ENCODE measurements at places on chromosomes 3 and 15. TPM values are rescaled to one million over a fixed set of nuclear protein-coding genes. Genes with fewer than 3 reads are reported as not detected.

DNA sequence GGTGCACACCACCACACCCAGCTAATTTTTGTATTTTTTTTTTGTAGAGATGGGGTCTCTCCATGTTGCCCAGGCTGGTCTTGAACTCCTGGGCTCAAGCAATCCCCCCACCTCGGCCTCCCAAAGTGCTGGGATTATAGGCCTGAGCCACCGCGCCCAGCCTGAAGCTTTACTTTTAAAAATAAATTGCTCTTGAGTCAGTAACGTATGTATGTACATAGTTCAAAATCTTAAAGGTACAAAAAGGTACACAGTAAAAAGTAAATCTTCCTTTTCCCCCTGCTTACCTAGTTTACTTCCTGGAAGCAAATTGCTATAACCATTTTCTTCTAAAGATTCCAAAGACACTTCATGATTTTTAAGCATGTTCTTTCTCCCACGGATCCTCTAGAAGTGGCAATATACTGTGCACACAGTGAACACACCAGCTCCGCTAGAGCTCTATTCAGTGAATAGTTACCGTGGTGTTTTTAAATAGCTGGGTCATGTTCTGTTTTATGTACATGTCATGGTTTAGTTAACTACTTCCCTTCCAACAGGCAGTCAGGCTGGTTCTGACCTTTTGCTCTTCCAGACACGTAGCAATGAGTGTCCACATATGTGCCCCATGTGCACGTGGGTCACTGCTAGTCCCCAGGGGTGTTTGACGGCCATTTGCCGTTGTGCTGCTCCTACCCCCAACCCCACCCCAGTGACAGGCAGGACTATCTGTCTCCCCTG, 82.1 kb downstream of the EEFSEC start:
- DNase-seq, result no peak
- H3K4me1 ChIP-seq, result peaks cover 31% of the 10 kb centered on the region
- H3K4me3 ChIP-seq, result no peak overlapping the region

Gene PIERCE2
- 1.6 TPM for total RNA-seq

Gene ALG1L2
- total RNA-seq, result 0.89 TPM

Gene EOMES
- 0.76 TPM for total RNA-seq

GRCh38 chr3:4474683-4475490, 7.8 kb upstream of the SUMF1 start:
- H3K27ac ChIP-seq, result no peak overlapping the region
- peaks cover 4% of the 10 kb centered on the region for H3K4me1 ChIP-seq
- H3K4me3 ChIP-seq, result no peak overlapping the region
- peaks cover 17% of the 10 kb centered on the region for H3K27me3 ChIP-seq

DNA sequence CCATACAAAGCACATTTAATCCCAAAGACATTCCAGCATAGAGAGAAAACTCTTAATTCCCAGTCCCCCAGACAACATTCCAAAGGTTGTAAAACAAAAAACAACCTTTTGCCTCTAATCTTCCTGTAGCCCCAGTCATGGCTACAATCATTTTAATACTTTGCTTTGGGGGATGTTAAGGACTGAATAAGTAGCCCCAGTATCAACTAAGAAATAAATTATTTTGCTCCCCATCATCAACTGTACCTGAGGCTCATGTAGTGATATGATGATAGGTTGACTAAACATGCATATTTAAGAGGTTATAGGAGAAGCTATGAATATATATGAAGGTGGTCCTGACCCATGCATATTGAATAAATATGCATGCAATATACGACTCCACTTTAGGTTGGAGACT, 40.6 kb downstream of the PRR20G start:
- no peak overlapping the region for H3K27ac ChIP-seq
- H3K4me1 ChIP-seq, result no peaks in the 10 kb centered on the region

- H3K4me1 ChIP-seq, result peaks cover 40% of the 10 kb centered on the region
- no peaks in the 10 kb centered on the region for H3K27me3 ChIP-seq
- no peak overlapping the region for H3K27ac ChIP-seq
Observed at GRCh38 chr3:84974347-84974746, 15.6 kb downstream of the CADM2 start.

DNA sequence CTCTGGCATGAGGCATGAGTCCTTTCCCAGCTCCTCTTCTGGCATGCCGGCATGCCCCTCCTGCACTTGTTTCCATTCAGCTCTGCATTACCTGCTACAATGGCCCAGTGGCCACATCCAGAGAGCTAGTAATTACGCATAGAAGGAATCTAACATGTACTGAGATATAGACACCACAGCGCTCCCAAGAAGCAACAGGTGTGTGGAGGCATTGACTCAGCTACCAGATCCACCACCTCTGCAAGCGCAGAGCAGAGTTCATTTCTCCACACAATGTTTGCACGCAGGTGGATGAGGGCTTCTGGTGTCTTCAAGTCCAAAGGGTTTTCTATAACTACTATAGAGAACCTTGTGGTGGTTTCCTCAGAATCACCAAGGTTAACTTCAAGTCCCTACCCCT, 4.2 kb downstream of the MOBP start:
- no peak overlapping the region for H3K27ac ChIP-seq
- no peak for DNase-seq
- no peaks in the 10 kb centered on the region for H3K27me3 ChIP-seq
- H3K4me3 ChIP-seq, result no peak overlapping the region
- H3K36me3 ChIP-seq, result peaks cover 7% of the 10 kb centered on the region

DNA sequence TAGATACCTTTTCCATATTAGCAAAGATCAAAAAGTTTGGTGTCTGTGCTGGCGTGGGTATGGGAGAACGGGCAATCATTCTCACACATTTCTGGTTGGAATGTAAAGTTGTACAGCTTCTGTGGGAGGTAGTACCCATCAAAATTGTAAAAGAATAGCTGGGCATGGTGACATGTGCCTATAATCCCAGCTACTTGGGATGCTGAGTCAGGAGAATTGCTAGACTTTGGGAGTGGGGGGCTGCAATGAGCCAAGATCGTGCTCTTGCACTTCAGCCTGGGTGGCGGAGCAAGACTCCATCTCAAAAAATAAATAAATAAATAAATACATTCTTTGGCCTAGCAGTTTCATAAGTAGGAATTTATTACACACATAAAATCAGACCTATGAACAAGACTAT, 22.9 kb downstream of the LCTL start:
- no peaks in the 10 kb centered on the region for H3K27me3 ChIP-seq
- H3K36me3 ChIP-seq, result peaks cover 46% of the 10 kb centered on the region
- no peak overlapping the region for H3K4me3 ChIP-seq
- H3K4me1 ChIP-seq, result no peaks in the 10 kb centered on the region
- no peak for DNase-seq

Gene CORO2B
- 4.9 TPM for total RNA-seq

Gene RPLP1
- 2,441 TPM for total RNA-seq

Gene NEDD4
- 3.8 TPM for total RNA-seq

- peaks cover 80% of the 10 kb centered on the region for H3K36me3 ChIP-seq
- DNase-seq, result no peak
- no peak overlapping the region for H3K27ac ChIP-seq
- H3K27me3 ChIP-seq, result no peaks in the 10 kb centered on the region
Observed at GRCh38 chr3:187044206-187044605, 95.1 kb downstream of the RPL39L start.

GRCh38 chr15:35618260-35619188, 72.6 kb upstream of the DPH6 start:
- no peak overlapping the region for H3K27ac ChIP-seq
- H3K4me1 ChIP-seq, result no peaks in the 10 kb centered on the region
- H3K4me3 ChIP-seq, result no peak overlapping the region
- DNase-seq, result no peak
- H3K27me3 ChIP-seq, result no peaks in the 10 kb centered on the region

DNA sequence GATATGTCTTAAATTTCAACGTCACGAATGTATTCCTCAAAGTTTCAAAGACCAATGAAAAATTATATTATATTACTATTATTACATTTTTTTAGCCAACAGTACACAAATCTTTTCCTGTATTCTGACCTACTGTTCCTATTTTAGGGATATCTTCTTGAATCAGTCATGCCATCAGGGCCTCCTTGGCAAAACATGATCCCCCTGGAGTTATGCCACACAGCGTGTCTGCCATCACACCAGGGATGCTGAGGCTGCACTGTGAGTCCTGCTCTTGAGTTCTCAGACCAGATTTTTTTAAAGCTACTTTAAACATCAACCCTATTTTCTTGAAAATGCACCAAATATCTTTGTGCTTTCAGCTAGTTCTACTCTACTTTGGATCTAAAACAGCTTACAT, 425.9 kb upstream of the ZNF385D start:
- H3K27me3 ChIP-seq, result no peaks in the 10 kb centered on the region
- no peaks in the 10 kb centered on the region for H3K4me1 ChIP-seq

- H3K4me3 ChIP-seq, result no peak overlapping the region
- peaks cover 6% of the 10 kb centered on the region for H3K36me3 ChIP-seq
- peak overlapping the region; percentile 15 for H3K27ac ChIP-seq
- H3K27me3 ChIP-seq, result no peaks in the 10 kb centered on the region
Observed at GRCh38 chr3:13290941-13291340, 129.2 kb downstream of the NUP210 start.

Gene GOLGA6A
- 6.0 TPM for total RNA-seq

DNA sequence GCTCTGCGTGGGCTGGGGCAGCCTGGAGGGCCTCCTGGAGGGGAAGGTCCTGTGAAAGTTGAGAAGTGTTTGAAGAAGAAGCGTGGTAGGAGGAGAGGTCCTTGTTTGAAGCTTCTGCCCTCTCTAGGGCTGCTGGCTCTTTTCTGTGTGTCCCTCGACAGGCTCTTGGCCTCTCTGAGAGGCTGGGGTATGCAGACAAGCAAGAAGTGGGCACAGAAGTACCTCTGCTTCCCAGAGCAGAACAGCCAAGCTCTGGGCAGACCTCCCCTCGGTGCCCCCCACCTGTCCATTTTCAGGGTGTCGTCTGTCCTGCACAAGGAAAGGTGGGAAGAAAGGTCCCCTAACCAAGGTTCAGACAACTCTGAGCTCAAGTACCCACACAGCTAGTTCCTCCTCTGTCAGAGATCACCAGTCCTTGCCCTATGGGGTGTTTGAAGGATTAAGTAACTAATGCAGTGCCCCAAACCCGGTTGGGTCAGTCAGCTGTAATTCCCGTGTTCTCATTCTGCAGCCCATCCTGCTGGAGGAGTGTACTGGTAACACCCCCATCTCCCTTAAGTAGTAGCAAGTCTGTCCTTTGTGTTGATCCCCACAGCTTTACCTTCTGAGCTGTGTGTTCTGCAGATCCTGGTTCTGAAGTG, 6.3 kb downstream of the CSK start:
- 0 out of 2 replicates have a peak overlapping the region, but pooled peaks have one; percentile 24 for H3K4me3 ChIP-seq
- H3K27ac ChIP-seq, result no peak overlapping the region
- H3K36me3 ChIP-seq, result no peaks in the 10 kb centered on the region
- H3K27me3 ChIP-seq, result no peaks in the 10 kb centered on the region
- no peak for DNase-seq

- no peak overlapping the region for H3K4me3 ChIP-seq
- no peak for DNase-seq
- H3K36me3 ChIP-seq, result no peaks in the 10 kb centered on the region
- H3K27me3 ChIP-seq, result no peaks in the 10 kb centered on the region
Observed at GRCh38 chr15:85475317-85475701, 94.9 kb downstream of the AKAP13 start.

GRCh38 chr3:128988286-128988685, 5.6 kb downstream of the CFAP92 start:
- H3K27me3 ChIP-seq, result peaks cover 22% of the 10 kb centered on the region
- no peak overlapping the region for H3K4me3 ChIP-seq
- no peak for DNase-seq
- no peaks in the 10 kb centered on the region for H3K36me3 ChIP-seq
- peaks cover 14% of the 10 kb centered on the region for H3K4me1 ChIP-seq

GRCh38 chr3:194148383-194148782, 12.4 kb downstream of the HES1 start:
- H3K27me3 ChIP-seq, result no peaks in the 10 kb centered on the region
- no peak for DNase-seq
- H3K36me3 ChIP-seq, result no peaks in the 10 kb centered on the region
- H3K4me1 ChIP-seq, result peaks cover 13% of the 10 kb centered on the region
- no peak overlapping the region for H3K27ac ChIP-seq

DNA sequence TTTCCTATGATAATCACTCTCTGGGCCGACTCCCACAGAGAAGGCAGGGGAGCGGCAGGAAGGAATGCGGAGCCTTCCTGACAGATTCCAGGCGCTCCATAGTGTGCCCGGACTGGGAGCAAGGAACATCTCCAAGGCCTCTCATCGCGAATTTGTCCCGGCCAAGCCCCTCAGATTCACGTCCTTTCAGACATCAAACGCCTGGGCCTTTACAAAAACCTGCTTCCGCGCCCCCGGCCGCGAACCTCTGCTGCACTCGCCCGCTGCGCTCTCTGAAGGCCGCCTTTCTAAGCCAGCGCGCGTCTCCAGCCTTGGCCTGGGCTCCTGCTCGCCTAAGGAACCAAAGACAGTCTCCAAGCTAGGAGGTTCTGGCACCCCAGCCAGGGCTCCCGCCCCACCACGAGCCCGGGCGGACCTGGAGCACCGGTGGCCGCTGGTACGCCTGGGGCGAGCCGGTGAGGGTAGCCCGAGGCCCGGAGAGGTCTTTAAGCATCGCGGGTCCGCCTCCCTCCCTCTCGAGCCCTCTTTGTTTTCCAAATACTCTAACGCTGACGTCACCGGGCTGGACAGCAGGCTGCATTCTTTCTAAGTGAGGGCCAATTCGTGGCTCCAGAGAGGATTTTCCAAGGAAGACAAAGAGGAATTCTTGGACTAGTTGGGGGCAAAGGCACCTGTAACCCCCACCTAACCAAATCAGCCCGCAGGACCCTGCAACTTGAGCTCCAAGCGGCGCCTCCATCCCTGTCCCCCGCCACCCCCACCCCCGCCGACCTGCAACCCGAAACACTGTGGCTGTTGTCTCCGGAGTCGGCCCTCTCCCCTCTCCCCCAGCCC, 759 bp downstream of the AMOTL2 start:
- peak; percentile 92 for DNase-seq
- H3K4me1 ChIP-seq, result peaks cover 66% of the 10 kb centered on the region
- peak overlapping the region; percentile 82 for H3K4me3 ChIP-seq

Gene CD200R1
- total RNA-seq, result not detected

DNA sequence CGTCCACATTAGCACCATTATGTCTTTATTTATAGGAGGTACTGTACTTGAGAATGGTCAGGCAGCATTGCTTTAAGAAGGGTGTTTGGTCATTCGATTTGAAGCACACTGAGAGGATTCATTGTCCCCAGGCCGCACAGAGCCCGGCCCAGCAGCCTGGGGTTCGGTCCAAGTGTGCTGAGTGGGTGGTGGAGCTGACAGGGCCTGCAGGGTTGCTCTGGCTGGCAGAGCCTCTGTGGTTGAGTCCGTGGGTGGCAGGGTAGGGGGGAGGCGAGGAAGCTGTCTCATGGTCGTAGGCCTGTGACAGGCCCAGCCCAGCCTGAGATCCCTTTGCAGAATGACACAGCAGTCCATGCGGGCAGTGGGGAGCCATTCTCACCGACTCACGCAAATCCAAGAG, 227.7 kb upstream of the TOPAZ1 start:
- no peak overlapping the region for H3K4me3 ChIP-seq
- no peak for DNase-seq
- H3K27ac ChIP-seq, result no peak overlapping the region
- H3K36me3 ChIP-seq, result no peaks in the 10 kb centered on the region
- peaks cover 21% of the 10 kb centered on the region for H3K4me1 ChIP-seq
